ENCODE measurements at places on chromosomes 11 and 22. TPM values are rescaled to one million over a fixed set of nuclear protein-coding genes. Genes with fewer than 3 reads are reported as not detected.

Gene POLR3H
- 14.7 TPM for total RNA-seq

Gene HORMAD2
- total RNA-seq = not detected

DNA sequence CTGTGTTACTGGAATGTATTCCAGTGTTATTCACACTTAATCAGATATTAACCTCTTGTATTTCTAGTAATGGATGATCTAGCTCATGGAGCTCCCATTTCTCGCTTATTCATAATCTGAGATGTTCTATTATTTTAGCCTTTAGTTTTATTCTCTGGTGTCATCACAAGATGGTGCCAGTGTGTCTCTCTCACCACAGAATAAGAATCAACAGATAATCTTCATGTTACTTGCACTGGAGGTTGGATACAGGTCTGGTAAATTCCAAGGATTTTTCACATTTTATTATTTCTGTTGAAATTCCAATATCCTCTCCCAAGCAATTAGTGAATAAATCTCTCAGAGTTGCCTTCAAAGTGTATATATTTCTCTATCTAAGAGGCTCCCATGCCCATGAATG is 74.6 kb downstream of the CASP12 start:
- no peak for DNase-seq

GRCh38 chr11:46295312-46296058 is 18.0 kb downstream of the CREB3L1 start:
- DNase-seq = peak; percentile 86

Gene CSTPP1
- 24.5 TPM for total RNA-seq

DNA sequence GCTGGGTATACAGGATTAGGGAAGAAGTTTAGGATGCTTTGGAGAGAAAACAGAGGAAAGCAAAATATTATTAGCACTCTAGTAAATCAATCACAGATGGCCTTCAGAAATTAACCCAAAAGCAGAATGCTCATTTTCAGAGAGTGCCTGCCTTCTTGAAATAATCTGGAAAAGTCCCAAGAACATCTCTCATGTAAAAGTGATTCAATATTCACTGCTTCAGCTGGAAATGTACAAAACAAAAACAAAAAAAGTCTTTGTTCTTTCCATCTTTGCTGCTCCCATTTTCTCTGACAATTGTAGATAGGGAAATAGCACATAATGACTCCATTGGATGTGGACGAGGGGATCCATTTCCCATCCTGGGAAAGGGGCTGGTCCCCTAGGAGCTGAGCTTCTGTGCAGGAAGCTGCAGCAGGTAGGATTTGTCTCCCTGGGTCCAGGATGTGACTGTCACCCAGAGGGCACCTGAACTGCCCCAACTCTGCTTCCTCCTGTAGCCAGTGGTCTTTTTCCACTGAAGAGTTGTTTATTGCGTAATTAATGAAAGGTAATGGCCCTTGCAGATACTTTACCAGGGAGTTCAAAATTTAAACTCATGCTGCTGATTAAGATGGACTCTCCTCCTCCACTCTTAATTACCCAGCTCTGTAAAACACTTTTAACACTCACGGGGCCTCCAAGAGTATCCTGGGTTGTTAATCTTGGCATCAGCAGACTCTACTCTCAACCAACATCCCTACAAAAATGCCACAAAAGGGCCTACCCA is 57.9 kb downstream of the SC5D start:
- DNase-seq = no peak

DNA sequence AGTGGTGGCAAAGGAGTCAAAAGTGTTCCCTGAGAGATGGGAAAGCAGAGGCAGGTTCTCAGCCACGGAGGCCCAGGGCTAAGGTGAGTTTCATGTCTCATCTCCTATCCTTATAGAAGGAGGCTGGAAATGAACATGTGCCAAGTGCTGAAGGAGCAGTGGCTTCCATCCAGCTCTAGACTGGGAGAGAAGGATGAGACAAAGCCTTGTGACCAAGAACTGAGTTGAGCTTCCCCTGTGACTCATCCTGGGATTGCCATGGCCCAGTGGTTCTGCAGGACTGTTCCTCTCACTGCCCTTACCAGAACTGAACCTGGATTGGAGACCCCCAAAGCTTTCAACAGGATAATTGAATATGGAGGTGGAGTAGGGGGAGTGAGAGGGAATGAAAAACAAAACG is 16.7 kb upstream of the OR9Q1 start:
- DNase-seq = no peak

Gene FKBP2
- 53.1 TPM for total RNA-seq

DNA sequence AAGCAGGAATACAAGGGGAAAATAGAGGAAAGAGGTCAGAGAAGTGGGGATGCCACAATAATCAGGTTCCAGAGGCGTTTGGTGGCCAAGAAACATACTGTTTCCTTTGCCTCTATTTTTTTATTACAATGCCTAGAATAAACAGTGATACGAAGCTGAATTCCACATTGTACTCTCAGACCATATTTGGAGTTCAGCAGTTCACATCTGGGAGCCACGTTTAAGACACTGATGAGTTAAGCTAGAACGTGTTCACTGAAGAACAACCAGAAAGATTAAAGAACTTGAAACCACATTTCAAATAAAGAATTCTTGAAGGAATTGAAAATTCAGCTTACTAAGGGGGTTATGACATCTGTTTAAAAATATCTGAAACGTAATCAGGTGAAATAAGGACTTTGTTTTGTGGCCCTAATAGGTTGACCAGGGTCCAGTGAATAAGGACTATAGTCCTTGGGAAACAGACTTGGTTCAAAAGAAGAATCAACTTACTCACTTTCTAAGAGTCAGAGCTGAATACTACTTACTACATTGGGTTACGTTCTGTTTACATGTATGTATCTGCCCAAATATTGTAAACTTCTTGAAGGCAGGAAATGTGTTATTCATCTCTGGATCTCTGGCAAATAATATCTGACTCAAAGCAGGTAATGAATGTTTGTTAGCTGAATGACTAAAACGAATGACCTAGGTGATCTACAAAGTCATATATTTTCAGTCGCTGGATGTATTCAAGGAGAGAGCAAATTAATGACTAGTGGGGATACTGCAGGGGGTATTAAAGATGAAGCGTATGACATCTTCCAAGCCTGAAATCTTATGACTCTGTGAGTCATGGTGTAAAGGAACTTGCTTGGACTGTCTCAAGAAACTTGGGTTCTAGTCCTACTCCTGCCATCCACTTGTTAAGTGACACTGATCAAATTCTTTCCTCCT is 247.0 kb upstream of the NARS2 start:
- no peak for DNase-seq

Gene C22orf42
- total RNA-seq = not detected

GRCh38 chr11:133901316-133901715 is 55.5 kb downstream of the IGSF9B start:
- no peak for DNase-seq

Gene SAA4
- total RNA-seq = not detected

Gene PAK1
- 28.7 TPM for total RNA-seq

- no peak for DNase-seq
Measured at GRCh38 chr11:30481330-30481729, 104.8 kb downstream of the MPPED2 start.

DNA sequence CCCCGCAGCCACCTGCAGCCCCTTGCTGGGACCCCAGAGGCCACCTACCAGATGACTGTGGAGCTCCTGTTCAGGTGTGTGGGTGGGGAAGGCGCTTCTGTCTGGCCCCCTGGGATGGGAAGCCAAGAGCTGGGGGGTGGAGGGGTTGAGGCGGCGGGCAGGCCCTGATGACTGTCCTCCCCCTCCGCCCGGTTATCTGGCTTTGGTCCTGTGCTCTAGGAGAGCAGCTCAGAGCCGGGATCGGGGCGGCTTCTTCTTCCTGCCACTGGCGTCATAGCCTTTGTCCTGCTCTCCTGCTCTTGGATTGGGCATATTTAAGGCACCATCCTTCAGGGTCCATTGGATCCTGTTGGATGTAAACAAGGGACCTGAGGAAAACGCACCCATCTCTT is 38.4 kb downstream of the TPCN2 start:
- DNase-seq = no peak

DNA sequence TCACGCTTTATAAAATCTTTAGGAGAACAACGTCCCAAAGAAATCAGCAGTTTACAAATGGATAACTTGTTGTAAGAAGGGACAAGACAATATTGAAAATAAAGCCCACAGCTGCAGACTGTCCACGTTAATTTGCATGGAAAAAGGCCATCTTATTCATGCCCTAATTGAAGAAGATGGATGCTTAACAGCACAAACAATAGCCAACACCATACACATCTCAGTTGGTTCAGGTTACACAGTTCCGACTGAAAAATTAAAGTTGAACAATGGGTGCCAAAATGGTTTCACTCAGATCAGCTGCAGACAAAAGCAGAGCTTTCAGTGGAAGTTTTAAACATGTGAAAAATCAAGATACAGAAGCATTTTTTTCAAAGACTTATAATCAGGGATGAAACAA is 314.2 kb downstream of the RAB38 start:
- no peak for DNase-seq

DNA sequence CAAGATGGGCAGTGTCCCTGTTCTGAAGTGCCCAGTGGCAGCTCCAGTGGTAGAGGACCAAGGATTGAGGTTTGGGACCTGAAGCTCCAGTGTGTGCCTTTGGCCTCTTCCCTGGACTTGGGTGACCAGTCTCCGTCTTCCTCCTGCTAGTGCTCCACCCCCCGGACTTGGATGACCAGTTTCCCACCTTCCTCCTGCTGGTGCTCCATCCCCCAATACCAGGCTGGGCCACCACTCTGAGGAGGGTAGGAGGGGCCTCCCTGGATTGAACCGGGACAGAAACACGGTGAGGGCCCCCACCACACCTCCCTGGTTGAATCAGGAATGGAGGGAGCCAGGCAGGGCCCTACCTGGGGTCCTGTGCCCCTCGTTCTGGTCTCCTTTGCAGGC is 10.9 kb upstream of the NEAT1 start:
- DNase-seq = no peak

DNA sequence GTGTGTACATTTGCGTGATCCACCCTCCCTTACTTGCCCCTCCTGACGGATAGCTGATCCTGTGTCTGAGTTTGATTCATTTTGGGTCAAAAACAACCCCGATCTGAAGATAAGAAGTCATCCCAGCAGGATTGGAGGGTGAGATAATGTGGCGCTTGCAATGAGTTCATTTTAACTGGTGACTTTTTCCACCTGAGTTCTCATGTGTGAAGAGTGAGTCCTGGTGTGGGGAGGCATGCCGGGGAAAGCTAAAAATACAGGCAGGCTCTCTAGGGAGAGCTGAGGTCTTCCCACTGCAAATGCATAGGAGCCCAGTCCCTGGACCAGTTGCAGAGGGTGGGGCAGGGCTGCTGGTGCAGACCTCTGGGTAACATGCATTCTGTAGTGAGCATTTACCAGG is 35.7 kb upstream of the ELF5 start:
- no peak for DNase-seq

GRCh38 chr11:97683733-97684132 is 1293.9 kb downstream of the JRKL start:
- peak; percentile 11 for DNase-seq

GRCh38 chr11:2992234-2992996 is at the start of gene NAP1L4:
Gene NAP1L4 (minus strand): TSS chr11:2992329. CDS start chr11:2979220, 13,109 bp downstream.
- DNase-seq = peak; percentile 97

- peak; percentile 49 for DNase-seq
Measured at GRCh38 chr22:50199829-50200460, 866 bp upstream of the SELENOO start.

DNA sequence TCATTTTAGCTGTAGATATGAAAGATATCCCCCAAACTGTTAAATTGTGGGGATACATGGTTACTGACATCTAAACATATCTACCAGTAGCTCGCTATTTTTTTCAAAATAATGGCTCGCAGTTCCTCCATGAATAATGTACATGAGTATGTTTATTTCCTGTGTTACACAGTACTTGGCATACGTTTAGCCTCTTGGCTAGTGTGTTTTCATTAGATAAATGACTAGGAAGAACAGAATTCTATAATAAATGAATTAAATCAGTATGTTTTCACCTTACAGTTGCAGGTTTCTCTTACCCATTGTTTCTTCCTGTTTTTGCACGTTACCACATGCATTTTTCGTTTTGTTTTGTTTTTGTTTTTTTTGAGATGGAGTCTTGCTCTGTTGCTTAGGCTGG is 21.8 kb downstream of the RNF169 start:
- no peak for DNase-seq

Gene KRTAP5-1
- total RNA-seq = not detected

Gene CHCHD10
- 10.9 TPM for total RNA-seq

- DNase-seq = peak; percentile 76
Measured at GRCh38 chr22:24434471-24435322, 7.3 kb downstream of the ADORA2A start.

- DNase-seq = peak; percentile 17
Measured at GRCh38 chr11:27524155-27524554, 17.6 kb upstream of the LIN7C start.
